Thoracic aorta (tissue), 2 donors: ENCODE measurements at places on chromosomes 3 and 15. TPM values are rescaled to one million over a fixed set of nuclear protein-coding genes. Genes with fewer than 3 reads are reported as not detected.

The COL8A1 gene
- total RNA-seq: 253 TPM

- H3K27ac ChIP-seq: peak overlapping the region; percentile 50
- peak overlapping the region; percentile 69 for H3K4me3 ChIP-seq
- no peaks in the 10 kb centered on the region for H3K36me3 ChIP-seq
- no peaks in the 10 kb centered on the region for H3K27me3 ChIP-seq
Measured at GRCh38 chr15:98754657-98755022, 106.3 kb downstream of the IGF1R start.

- no peaks in the 10 kb centered on the region for H3K27me3 ChIP-seq
- H3K27ac ChIP-seq: peak overlapping the region; percentile 65
- no peaks in the 10 kb centered on the region for H3K36me3 ChIP-seq
- H3K4me3 ChIP-seq: peak overlapping the region; percentile 70
Measured at GRCh38 chr15:48975472-48976419, 12.0 kb upstream of the SHC4 start.

- no peak for DNase-seq
- no peaks in the 10 kb centered on the region for H3K36me3 ChIP-seq
- H3K4me3 ChIP-seq: no peak overlapping the region
- no peak overlapping the region for H3K27ac ChIP-seq
Measured at GRCh38 chr3:39189959-39190269, 2.5 kb downstream of the XIRP1 start.
